ENCODE measurements at places on chromosomes 6 and 20. TPM values are rescaled to one million over a fixed set of nuclear protein-coding genes. Genes with fewer than 3 reads are reported as not detected.

- no peak for DNase-seq
Measured at GRCh38 chr20:10490706-10491105, 55.6 kb downstream of the SLX4IP start.

DNA sequence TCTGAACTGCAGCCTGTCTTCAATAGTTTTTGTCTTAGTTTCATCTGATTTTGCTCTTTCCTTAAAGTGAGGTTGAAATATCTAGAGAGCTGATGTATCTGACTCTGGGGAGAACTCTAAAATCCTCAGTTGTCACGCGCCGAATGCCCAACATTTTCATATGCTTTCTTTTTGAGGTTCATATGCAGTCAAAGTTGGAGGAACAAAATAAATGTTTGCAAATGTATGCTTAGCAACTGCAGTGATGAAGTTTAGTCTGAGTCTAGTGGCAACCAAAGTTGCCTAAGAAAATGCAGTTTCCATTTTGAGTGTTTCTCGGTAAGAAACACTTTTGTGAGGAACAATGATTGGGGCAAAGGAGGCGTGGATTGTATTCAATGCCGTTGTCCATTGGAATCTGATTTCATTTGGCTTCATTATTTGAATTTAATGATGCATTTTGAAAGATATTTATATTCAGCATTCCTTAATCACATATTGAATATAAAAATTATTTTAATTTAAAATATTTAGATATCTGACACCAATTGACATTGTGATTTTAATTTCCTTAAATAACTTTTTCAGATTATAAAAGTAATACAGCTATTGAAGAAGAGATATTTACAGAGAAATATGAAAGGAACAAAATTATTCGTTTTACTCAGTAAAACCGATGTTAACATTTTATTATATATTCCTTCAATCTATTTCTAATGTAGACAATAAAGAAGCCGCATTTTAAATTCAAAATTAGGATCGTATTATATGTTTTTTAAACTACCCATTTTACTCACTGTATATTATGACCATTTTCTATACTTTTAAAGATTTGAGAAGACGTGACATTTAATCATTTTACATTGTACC, 122.0 kb downstream of the PLEKHG1 start:
- no peak for DNase-seq

DNA sequence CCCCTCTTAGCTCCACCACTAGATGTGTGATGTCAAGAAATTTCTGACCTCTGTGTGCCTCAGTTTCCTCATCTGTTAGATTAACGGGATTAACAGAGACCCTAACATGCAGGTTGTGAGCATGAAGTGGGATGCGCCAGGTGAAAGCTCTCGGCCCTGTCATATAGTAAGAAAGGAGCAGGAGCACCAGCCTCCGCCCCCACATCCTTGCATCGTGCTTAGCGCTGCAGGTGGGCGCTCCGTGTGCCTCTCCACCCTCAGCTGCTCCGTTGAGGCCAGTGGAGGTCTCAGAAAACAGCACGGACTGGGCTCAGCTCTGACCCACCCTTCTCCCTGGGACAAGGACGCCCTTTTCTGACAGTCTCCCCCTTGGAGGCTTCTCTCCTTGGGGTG, 63.4 kb downstream of the TCP11 start:
- no peak for DNase-seq

- DNase-seq: no peak
Measured at GRCh38 chr20:63737695-63737944, 1.2 kb downstream of the LIME1 start.

DNA sequence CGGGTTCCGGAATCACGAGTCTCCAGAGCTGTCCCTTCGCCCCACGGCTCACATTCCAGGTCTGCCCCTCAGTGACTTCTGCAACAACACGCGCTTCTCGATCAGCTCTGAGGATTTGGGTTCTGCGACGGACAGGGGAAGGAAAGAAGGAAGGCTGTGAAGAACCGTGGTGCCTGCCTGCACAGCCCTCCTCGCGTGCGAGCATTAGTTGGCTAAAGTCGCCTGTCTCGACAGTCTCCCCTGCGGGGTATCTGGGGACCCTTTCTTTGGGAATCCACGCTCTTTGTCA, 23.1 kb downstream of the VPS52 start:
- no peak for DNase-seq

- DNase-seq: no peak
Measured at GRCh38 chr6:157380458-157380778, 572 bp upstream of the ZDHHC14 start.

- DNase-seq: no peak
Measured at GRCh38 chr6:42321976-42322375, 104.3 kb upstream of the MRPS10 start.

Gene SLC22A3
- total RNA-seq: 16.1 TPM

Gene SIRT5
- total RNA-seq: 19.7 TPM

Gene PDYN
- total RNA-seq: not detected

Gene PDSS2
- 8.8 TPM for total RNA-seq

Gene SLC35D3
- not detected for total RNA-seq

Data from uterus (tissue), 4 donors.